ENCODE measurements at places on chromosomes 5 and 9. TPM values are rescaled to one million over a fixed set of nuclear protein-coding genes. Genes with fewer than 3 reads are reported as not detected.

PRUNE2 gene
- total RNA-seq = 0.48 TPM

GRIA1 gene
- not detected for total RNA-seq

ADRB2 gene
- total RNA-seq = 1.6 TPM

SIT1 gene
- 43.1 TPM for total RNA-seq

- H3K4me3 ChIP-seq = no peak overlapping the region
- no peak overlapping the region for H3K27ac ChIP-seq
- H3K4me1 ChIP-seq = no peaks in the 10 kb centered on the region
- DNase-seq = no peak
Measured at GRCh38 chr5:43210570-43210969, 18.5 kb downstream of the NIM1K start.

DNA sequence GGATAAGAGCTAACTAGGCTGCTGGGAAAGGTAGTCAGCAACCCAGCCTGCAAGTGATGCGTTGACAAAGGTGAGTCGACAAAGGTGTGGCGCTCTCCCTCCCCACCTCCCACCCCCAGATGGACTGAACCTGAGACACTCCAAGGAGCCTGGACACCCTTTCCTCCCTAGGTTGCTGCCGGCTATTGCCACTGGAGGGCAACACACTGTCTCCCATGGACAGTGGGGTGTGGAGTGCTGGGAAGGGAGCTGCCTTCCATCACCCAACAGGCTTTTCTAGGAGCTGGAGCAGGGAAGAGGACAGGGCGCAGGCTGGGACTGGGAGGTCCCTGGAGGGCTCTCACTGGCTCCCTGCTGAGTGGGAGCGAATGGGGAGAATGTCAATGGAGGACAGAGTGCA is 75.4 kb upstream of the ARAP3 start:
- no peak overlapping the region for H3K4me3 ChIP-seq
- H3K27me3 ChIP-seq = peaks cover 35% of the 10 kb centered on the region
- H3K4me1 ChIP-seq = no peaks in the 10 kb centered on the region
- H3K36me3 ChIP-seq = no peaks in the 10 kb centered on the region
- no peak overlapping the region for H3K27ac ChIP-seq

GRCh38 chr9:78923966-78924659 is 627.2 kb downstream of the PSAT1 start:
- no peaks in the 10 kb centered on the region for H3K27me3 ChIP-seq
- H3K4me3 ChIP-seq = no peak overlapping the region
- no peaks in the 10 kb centered on the region for H3K36me3 ChIP-seq
- DNase-seq = no peak
- no peak overlapping the region for H3K27ac ChIP-seq
- H3K4me1 ChIP-seq = no peaks in the 10 kb centered on the region

DNA sequence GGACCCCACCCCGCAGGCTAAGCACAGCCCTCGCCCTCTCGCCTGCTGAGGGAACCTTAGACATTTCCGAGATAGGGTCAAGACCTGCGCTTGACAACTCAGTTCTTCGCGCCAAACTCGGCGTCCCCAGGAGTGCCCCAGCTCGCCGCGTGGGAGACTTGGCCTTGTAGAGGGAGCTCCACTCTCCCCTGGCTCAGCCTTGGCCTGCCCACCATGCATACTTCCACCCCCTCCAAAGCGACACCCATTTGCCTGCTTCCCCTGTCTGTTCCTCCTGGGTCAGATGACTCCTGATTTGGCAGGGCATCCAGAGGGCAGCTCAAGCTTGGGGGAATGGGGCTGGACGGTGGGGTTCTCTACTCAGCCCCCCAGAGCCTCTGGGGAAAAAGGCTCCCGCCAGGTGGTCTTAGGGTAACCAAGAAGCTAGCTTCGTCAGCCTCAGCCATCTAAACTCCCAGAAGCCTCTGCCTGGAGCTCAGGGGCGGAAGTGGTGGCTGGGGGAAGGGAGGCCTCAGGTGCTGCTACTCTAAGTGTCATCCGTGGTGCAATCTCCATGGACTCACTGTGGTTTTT is 560 bp downstream of the DOCK2 start:
- no peaks in the 10 kb centered on the region for H3K36me3 ChIP-seq
- H3K4me1 ChIP-seq = peaks cover 37% of the 10 kb centered on the region
- H3K27ac ChIP-seq = peak overlapping the region; percentile 85
- peak overlapping the region; percentile 96 for H3K4me3 ChIP-seq
- peak; percentile 52 for DNase-seq

DNA sequence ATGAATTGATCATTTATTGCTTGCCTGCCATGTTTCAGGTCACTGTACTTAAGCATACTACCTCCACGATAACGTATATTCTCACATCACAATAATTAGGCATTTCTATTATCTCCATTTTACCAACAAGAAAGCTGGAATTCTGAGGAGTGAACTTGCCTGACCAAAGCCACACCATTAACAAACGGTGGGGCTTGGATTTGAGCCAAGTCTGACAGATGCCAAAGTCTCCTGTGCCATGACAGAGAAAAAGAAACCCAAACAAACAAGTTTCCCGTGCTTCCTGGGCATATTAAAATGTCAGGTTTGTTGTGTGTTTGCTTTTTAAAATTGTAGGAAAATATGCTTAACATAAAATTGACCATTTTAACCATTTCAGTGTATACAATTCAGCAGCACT is 40.8 kb upstream of the KCNV2 start:
- H3K4me3 ChIP-seq = no peak overlapping the region
- H3K4me1 ChIP-seq = no peaks in the 10 kb centered on the region
- H3K27ac ChIP-seq = no peak overlapping the region
- H3K27me3 ChIP-seq = no peaks in the 10 kb centered on the region
- no peaks in the 10 kb centered on the region for H3K36me3 ChIP-seq

DNA sequence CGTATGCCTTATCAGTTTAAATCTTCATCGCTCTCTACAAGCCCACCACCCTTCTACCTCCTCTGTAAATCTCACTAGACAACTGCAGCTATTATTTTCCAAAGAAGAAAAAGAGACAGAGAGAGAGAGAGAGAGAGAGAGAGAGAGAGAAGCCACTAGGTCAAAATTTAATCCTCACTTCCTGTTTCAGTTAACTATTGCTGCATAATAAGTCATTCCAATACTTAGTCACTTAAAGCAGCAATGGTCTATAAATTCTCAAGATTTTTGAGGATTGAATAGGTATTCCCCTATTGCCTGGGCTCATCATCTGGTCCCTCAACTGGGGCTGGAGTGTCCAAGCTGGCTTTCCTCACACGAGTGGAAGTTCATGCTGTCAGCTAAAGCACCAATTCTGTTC is 68.8 kb downstream of the ITGA1 start:
- H3K27me3 ChIP-seq = no peaks in the 10 kb centered on the region
- no peak overlapping the region for H3K27ac ChIP-seq
- no peaks in the 10 kb centered on the region for H3K4me1 ChIP-seq

- H3K27ac ChIP-seq = no peak overlapping the region
- no peaks in the 10 kb centered on the region for H3K4me1 ChIP-seq
- H3K36me3 ChIP-seq = no peaks in the 10 kb centered on the region
- H3K27me3 ChIP-seq = no peaks in the 10 kb centered on the region
Measured at GRCh38 chr5:146048994-146049703, 56.2 kb downstream of the PLAC8L1 start.

DNA sequence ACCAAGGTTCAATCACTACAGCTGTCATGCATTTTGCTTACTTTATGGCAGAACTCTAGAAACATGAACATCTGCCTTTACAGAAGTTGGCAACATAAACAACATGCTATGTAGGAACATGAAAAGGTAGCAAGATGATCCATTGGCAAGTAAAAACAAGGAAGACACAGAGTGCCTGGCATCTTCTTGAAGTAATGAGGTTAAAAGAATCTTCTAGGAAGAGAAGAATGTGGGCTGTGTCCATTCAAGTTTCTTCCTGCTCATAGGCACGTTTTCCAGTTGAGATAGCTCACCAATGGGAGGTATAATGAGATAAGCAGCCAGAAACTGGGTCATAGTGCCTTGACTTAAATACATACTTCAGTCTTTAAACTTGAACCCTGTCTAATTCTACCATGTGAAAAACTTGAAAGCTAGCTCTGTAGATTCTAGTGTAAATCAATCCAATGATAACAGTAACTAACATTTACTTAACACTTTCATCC is 109.4 kb upstream of the PRLR start:
- no peaks in the 10 kb centered on the region for H3K27me3 ChIP-seq
- H3K4me1 ChIP-seq = no peaks in the 10 kb centered on the region
- H3K36me3 ChIP-seq = no peaks in the 10 kb centered on the region
- no peak for DNase-seq

DNA sequence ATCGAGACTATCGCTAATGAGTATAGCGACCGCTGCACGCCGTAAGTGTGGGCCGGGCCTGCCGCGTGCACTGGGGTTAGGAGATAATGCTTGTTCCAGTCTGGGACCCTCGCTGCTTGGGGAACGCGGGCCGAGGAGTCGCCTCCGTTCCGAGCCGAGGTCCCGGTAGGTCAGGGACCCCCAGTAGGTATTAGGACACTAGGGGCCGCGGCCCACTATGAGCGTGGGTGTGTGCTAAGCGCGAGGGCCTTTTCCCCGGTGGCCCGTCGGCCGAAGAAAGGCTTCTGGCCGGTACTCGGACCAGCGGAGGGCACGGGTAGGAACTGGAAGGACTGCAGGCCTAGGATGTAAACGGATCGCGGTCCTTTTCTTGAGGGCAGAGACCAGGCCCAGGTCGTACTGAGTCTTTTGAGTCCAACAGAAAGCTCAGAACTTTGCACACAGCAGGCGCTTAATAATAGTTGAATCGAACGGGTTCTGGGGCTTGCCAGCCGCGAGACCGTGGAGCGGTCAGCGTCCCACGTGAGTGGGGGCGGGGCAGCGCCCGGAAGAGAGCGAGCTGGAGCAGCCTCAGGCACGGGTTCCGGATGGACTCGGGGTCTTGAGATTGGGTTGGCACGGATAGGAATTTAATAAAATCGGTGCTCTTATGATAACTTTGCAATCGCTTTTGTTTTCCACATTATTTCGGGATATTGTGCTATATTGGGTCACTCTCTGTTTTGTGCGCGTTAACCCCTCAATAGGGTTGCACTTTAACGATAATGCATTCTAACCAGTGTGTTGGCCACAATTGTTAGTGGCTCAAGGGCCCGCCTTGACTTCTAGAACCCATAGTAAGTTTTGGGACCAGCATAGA is 733 bp downstream of the HSPA4 start:
- no peaks in the 10 kb centered on the region for H3K27me3 ChIP-seq
- peak; percentile 27 for DNase-seq
- no peaks in the 10 kb centered on the region for H3K36me3 ChIP-seq
- H3K4me1 ChIP-seq = peaks cover 29% of the 10 kb centered on the region
- peak overlapping the region; percentile 76 for H3K4me3 ChIP-seq
- H3K27ac ChIP-seq = peak overlapping the region; percentile 98

DNA sequence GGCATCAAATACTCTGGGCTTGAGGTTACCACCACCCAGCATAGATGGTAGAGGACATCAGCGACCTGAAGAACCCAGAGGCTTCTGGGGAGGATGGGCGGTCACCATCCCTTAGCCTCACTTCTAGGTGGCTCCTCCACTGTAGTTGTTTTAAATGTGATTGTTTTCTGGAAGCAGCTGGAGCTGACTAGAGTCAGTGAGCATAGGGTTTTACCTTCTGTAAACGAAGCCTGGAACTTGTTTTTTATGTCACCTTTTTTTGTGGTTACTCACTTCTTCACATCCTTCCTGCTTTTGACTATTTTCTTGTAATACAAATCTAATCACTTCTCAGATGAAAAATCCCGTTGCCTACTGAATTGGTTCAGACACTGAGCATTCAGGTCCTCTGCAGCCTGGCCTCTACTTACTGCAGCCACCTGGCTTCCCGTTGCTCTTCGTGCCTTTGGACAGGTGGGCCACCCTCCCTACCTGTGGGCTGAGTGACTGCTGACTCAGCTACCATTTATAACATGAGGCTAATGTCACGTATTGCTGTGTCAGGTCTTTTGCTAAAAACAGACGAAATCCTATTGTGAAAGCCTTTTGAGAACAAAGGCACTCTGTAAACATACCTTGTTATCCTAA is 167.8 kb downstream of the MAN2A1 start:
- H3K36me3 ChIP-seq = peaks cover 5% of the 10 kb centered on the region
- peak overlapping the region; percentile 20 for H3K27ac ChIP-seq
- H3K4me3 ChIP-seq = peak overlapping the region; percentile 49
- H3K4me1 ChIP-seq = peaks cover 84% of the 10 kb centered on the region
- H3K27me3 ChIP-seq = no peaks in the 10 kb centered on the region

- DNase-seq = peak; percentile 2
- no peak overlapping the region for H3K27ac ChIP-seq
- no peak overlapping the region for H3K4me3 ChIP-seq
Measured at GRCh38 chr5:55821731-55822512, 29.2 kb upstream of the IL31RA start.

- H3K36me3 ChIP-seq = no peaks in the 10 kb centered on the region
- H3K4me1 ChIP-seq = no peaks in the 10 kb centered on the region
- no peak overlapping the region for H3K27ac ChIP-seq
- H3K27me3 ChIP-seq = no peaks in the 10 kb centered on the region
Measured at GRCh38 chr5:36630201-36631145, 24.1 kb downstream of the SLC1A3 start.

DNA sequence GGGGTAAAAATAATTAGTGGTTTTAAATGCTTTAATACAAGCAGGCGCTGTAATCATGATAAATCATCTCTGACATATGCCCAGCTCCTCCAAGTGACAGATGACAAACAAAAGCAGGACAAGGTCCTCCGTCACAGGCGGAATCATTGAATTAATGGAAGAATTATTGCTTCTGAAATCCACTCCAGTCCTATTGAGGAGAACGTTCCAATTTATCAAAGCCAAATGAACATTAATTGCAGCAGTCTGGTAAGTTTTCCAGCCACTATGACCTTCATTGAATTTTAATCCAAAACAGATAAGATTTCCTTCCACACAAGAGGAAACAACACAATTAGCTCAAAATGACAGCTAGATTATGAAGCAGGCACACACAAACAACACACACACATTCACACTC is 136.8 kb downstream of the ASTN2 start:
- H3K36me3 ChIP-seq = no peaks in the 10 kb centered on the region
- no peaks in the 10 kb centered on the region for H3K4me1 ChIP-seq
- no peak overlapping the region for H3K4me3 ChIP-seq
- no peak for DNase-seq

GRCh38 chr5:84634256-84634655 is 249.6 kb upstream of the EDIL3 start:
- no peaks in the 10 kb centered on the region for H3K4me1 ChIP-seq
- H3K36me3 ChIP-seq = no peaks in the 10 kb centered on the region
- DNase-seq = no peak

DNA sequence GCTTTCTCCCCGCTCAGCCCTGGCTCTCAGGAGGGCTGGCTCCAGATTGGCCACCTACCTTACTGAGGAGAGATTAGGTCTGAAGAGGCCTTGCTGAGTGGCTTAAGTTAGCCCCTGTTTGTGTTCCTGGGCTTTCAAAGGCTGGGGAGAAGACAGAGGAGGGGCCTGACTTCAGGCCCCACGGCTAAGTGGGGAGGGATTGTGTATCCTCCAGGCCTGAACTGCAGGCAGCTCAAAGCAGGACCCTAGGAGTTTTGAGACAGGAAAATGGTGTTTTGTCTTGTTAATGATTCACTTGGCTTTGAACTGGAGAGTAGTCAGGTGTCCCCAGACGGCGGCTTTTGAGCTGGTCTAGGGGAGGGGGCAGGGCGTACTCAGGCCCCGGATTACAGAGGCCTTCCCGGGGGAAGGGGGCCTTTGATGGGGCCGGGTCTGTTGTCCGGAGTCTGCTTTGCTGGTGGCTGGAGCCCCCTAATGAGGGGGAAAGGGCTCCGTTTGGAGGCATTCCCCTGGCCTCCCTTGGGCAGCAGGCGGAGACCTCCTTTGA is 162.0 kb upstream of the SMIM23 start:
- no peak overlapping the region for H3K4me3 ChIP-seq
- no peaks in the 10 kb centered on the region for H3K4me1 ChIP-seq
- no peaks in the 10 kb centered on the region for H3K36me3 ChIP-seq
- H3K27ac ChIP-seq = no peak overlapping the region
